ENCODE measurements at places on chromosomes 3 and 15. TPM values are rescaled to one million over a fixed set of nuclear protein-coding genes. Genes with fewer than 3 reads are reported as not detected.

PARP6 gene
- polyA plus RNA-seq = 40.7 TPM

COL6A5 gene
- polyA plus RNA-seq = not detected

CACNA2D3 gene
- 0.04 TPM for polyA plus RNA-seq

COL7A1 gene
- polyA plus RNA-seq = 665 TPM

ZNF502 gene
- polyA plus RNA-seq = 1.3 TPM

EBLN2 gene
- 0.06 TPM for polyA plus RNA-seq

PP2D1 gene
- not detected for polyA plus RNA-seq

EEF1AKMT4 gene
- 14.5 TPM for polyA plus RNA-seq

RETNLB gene
- polyA plus RNA-seq = not detected

VPS13C gene
- polyA plus RNA-seq = 3.3 TPM

All from foreskin keratinocyte (primary cell).